ENCODE measurements at places on chromosomes 11 and 22. TPM values are rescaled to one million over a fixed set of nuclear protein-coding genes. Genes with fewer than 3 reads are reported as not detected.

CRYBA4 gene
- not detected for total RNA-seq

PRAME gene
- not detected for total RNA-seq

OR51B5 gene
- 0.30 TPM for total RNA-seq

RFPL1 gene
- total RNA-seq = not detected

MYO7A gene
- 0.18 TPM for total RNA-seq

GAL3ST1 gene
- 0.18 TPM for total RNA-seq

MOV10L1 gene
- total RNA-seq = 14.8 TPM

SCN2B gene
- not detected for total RNA-seq

BARX2 gene
- not detected for total RNA-seq

SYT7 gene
- 0.59 TPM for total RNA-seq

SLC35F2 gene
- total RNA-seq = 27.4 TPM

CARNS1 gene
- total RNA-seq = 0.30 TPM

OR2D2 gene
- total RNA-seq = 0.78 TPM

GNAZ gene
- 7.4 TPM for total RNA-seq

CDC42EP1 gene
- 18.1 TPM for total RNA-seq

NAALADL1 gene
- total RNA-seq = 17.3 TPM

RIMBP3C gene
- 0.59 TPM for total RNA-seq

NCAPD3 gene
- total RNA-seq = 19.5 TPM

TEX12 gene
- total RNA-seq = 0.30 TPM

OR2AG2 gene
- total RNA-seq = 0.28 TPM

APOL3 gene
- total RNA-seq = 9.7 TPM

OR4D5 gene
- not detected for total RNA-seq

C11orf97 gene
- total RNA-seq = not detected

HORMAD2 gene
- total RNA-seq = not detected

RASD2 gene
- total RNA-seq = 0.89 TPM

ART1 gene
- total RNA-seq = not detected

DGCR6 gene
- 1.8 TPM for total RNA-seq

MS4A1 gene
- not detected for total RNA-seq

CAPRIN1 gene
- 286 TPM for total RNA-seq

API5 gene
- total RNA-seq = 105 TPM

FXYD2 gene
- total RNA-seq = not detected

NAV2 gene
- 22.2 TPM for total RNA-seq

CLP1 gene
- total RNA-seq = 19.0 TPM

TMEM191B gene
- 0.97 TPM for total RNA-seq

LUZP2 gene
- 8.0 TPM for total RNA-seq

MGAT3 gene
- total RNA-seq = under 0.01 TPM

FADS2 gene
- total RNA-seq = 342 TPM

GAB4 gene
- not detected for total RNA-seq

SAA2 gene
- total RNA-seq = 0.30 TPM

MS4A6A gene
- not detected for total RNA-seq

ELMOD1 gene
- total RNA-seq = 2.8 TPM

MS4A7 gene
- total RNA-seq = not detected

C11orf21 gene
- total RNA-seq = not detected

CD248 gene
- 52.9 TPM for total RNA-seq

CCDC73 gene
- not detected for total RNA-seq

ARFGAP3 gene
- total RNA-seq = 93.6 TPM

KCNQ1OT1 gene
- 5.0 TPM for total RNA-seq

NRGN gene
- total RNA-seq = 0.28 TPM

OR1S1 gene
- total RNA-seq = not detected

UCP3 gene
- 0.30 TPM for total RNA-seq

CDON gene
- 7.1 TPM for total RNA-seq

GSTT2B gene
- 4.2 TPM for total RNA-seq
